H9 (cell line): ENCODE measurements at places on chromosomes 11 and 22. TPM values are rescaled to one million over a fixed set of nuclear protein-coding genes. Genes with fewer than 3 reads are reported as not detected.

DNA sequence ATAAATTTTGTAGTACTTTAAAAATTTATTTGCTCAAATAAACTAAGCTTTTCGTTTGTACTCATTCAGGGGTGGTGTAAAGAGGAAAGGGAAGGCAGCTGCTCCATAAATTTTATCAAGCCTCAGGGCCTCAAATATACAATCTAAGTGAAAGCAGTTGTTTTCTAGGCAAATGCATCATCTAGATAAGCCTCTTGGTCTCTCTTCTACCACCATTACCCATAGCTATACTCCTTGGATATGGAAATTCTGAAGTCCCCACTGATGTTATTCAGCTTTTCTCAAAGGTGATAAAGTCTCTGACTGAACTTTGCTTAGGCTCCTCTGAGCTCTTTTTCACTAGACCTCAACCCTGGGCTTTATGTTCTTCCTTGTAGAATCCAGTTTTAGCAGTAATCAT, 1313.1 kb downstream of the JRKL start:
- H3K27me3 ChIP-seq, result no peaks in the 10 kb centered on the region
- DNase-seq, result no peak
- no peak overlapping the region for H3K4me3 ChIP-seq
- no peaks in the 10 kb centered on the region for H3K36me3 ChIP-seq

DNA sequence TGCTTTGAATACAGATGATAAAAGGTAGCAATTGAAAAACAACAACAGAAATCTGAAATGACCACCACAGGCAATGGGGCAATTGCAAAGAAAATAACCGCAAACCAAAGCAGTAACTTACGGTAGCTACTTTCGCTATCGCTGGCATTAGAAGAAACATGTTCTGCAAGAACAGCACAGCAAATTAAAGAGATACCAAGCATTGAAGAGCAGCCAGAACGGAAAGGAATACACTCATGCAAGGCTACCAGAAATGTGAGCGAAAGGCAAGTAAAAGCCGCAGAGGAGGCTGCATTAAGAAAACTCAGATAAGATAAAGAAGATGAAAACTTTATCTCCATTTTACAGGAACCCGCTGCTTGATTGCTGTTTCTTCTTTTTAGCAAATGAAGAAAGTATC, 194.1 kb upstream of the CCDC90B start:
- no peak for DNase-seq
- H3K36me3 ChIP-seq, result no peaks in the 10 kb centered on the region
- H3K4me1 ChIP-seq, result peaks cover under 1% of the 10 kb centered on the region; the same call in 1 of the 2 replicates
- no peak overlapping the region for H3K27ac ChIP-seq
- H3K27me3 ChIP-seq, result no peaks in the 10 kb centered on the region

SH3BP1 gene
- 33.6 and 35.1 TPM in 2 replicates for total RNA-seq

DNA sequence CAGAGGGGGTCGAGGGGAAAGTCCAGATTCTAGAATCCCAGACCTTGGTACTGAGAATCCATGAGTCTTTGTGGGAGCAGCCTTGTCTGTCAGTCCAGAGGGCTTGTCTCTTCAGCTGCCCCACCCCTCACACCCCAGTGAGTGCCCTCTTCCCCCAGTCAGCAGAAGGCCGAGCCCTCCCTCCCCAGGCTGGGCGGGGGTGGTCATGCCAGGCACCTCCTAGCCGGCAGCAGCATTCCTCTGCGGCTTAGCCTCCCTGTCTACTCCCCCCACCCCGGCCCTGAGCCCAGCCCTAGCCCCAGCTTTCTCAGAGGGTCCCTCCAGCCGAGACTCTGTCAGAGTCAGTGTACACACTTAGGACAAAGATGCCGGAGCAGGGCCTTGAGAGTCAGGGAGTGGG, 4.6 kb downstream of the SOX10 start:
- DNase-seq, result no peak
- no peaks in the 10 kb centered on the region for H3K4me1 ChIP-seq
- H3K4me3 ChIP-seq, result no peak overlapping the region
- peaks cover 1% of the 10 kb centered on the region; the same call in 1 of the 2 replicates for H3K27me3 ChIP-seq
- H3K27ac ChIP-seq, result no peak overlapping the region

OTOG gene
- 0.35 and 0.86 TPM in 2 replicates for total RNA-seq

DNA sequence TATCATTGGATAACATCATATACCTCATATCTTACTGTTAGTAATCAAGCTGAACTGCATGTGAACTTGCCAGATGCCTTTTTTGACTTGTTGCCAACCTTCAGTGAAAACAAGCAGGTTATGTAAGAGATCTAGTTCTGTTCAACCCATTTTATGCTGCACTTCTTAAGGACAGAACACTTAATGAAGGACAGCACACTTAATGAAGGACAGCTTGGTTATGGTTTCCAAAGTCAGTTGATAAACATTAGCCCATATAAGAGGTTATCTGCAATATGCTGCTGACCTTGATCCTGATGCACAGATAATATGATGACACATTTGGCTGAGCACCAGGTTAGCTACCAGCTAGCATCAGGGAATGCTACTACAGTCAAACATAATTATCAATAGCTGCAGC, 358.7 kb upstream of the PDGFD start:
- no peak overlapping the region for H3K4me3 ChIP-seq
- DNase-seq, result no peak
- H3K27ac ChIP-seq, result no peak overlapping the region

- no peak overlapping the region for H3K27ac ChIP-seq
- no peaks in the 10 kb centered on the region for H3K36me3 ChIP-seq
- H3K4me1 ChIP-seq, result no peaks in the 10 kb centered on the region
- no peak overlapping the region for H3K4me3 ChIP-seq
- no peaks in the 10 kb centered on the region for H3K27me3 ChIP-seq
Measured at GRCh38 chr11:119847853-119848252, 118.9 kb upstream of the NECTIN1 start.

GRCh38 chr11:20049231-20049630, 111.0 kb downstream of the DBX1 start:
- peaks cover 49% of the 10 kb centered on the region for H3K36me3 ChIP-seq
- peaks cover 16% of the 10 kb centered on the region; the same call in 1 of the 2 replicates for H3K4me1 ChIP-seq
- no peak overlapping the region for H3K4me3 ChIP-seq
- H3K27me3 ChIP-seq, result no peaks in the 10 kb centered on the region

ZP1 gene
- total RNA-seq, result not detected in 2 replicates

DNA sequence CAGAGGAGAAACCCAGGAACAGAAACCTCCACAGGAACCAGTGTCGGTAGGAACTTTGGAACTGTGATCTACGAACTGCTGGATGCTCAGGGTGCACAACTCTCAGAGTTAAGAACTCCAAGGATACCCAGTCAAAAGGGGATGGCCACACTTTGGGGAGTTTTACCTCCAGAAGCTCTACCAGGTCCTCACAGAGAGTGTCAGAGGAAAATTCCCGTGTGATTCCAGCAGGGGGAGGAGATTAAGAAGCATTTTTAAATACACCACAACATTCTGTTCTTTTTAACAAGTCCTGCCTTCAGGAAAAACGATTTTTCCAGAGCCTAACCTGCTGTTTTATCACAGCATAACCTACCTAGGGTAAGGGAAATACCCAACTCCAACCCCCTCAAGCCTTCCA, 104.0 kb downstream of the SOX6 start:
- H3K27me3 ChIP-seq, result no peaks in the 10 kb centered on the region
- H3K27ac ChIP-seq, result no peak overlapping the region
- H3K36me3 ChIP-seq, result peaks cover 6% of the 10 kb centered on the region

DNA sequence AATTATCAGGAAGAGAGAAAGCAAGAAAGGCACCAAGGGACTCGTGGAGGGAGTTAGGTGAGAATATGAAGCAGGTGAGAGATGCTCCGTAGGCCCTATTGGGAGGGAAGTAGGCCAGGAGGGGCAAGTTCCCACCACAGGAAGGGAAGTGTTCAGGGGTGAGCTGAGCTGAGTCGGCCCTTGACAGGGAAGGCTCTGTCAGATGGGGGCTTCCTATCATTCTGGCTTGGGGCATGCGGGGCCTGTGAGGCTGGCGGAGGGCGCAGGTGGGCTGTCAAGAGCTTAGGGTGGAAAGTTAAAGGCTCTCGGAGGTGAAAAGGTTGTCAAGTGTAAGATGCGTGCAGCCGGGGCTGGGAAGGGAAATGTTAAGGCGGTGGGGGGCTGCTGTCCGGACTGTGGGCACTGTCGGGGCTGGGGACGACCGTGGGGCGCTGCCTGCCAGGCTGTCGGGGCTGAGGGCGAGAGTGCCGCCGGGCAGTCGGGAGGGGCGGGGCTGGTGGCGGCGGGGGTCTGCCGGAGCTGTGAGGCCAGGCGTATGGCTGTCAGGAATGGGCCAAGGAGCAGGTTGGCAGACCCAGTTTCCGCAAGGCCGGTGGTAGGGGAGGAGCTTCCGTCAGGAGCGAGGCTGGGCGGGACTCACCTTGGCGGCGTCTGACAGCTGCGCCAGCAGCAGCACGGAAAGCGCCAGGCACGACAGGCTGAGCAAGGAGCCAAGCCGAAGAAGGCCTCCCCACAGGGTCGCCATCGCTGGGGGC, 496 bp downstream of the TMEM9B start:
- H3K36me3 ChIP-seq, result no peaks in the 10 kb centered on the region
- peak overlapping the region; percentile 96 for H3K4me3 ChIP-seq
- no peaks in the 10 kb centered on the region for H3K27me3 ChIP-seq

DNA sequence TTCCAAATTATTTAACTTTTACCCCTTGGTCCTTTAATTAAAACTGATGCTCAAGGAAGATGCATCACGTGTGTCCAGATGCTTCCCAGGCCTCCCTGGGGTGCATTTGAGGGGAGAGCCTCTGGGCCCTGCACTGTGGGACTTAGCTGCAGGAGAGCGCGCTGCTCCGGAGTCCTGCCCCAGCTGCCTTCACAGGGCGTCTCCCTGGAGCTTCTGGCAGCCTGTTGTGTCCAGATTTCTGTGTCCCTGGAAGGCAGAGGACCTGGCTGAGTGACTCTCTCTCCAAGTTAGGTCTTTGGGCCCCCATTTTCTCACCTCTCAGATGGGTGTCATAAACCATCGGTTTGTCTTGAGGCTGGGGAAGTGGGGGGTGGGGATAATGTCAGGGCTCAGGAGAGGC, 3.0 kb downstream of the ARHGAP8 start:
- peaks cover 12% of the 10 kb centered on the region; the same call in 1 of the 2 replicates for H3K4me1 ChIP-seq
- DNase-seq, result no peak
- H3K27ac ChIP-seq, result no peak overlapping the region
- peak overlapping the region; percentile 40; the same call in 1 of the 3 replicates for H3K4me3 ChIP-seq

- no peak for DNase-seq
- no peak overlapping the region for H3K27ac ChIP-seq
- H3K27me3 ChIP-seq, result no peaks in the 10 kb centered on the region
- H3K4me1 ChIP-seq, result peaks cover 2% of the 10 kb centered on the region; the same call in 1 of the 2 replicates
- no peak overlapping the region for H3K4me3 ChIP-seq
- peaks cover 1% of the 10 kb centered on the region; the same call in 2 of the 3 replicates for H3K36me3 ChIP-seq
Measured at GRCh38 chr11:85096939-85097338, 530.2 kb downstream of the DLG2 start.

GRCh38 chr22:48779661-48780596, 1047.7 kb downstream of the BRD1 start:
- peaks cover 11% of the 10 kb centered on the region; the same call in 1 of the 2 replicates for H3K36me3 ChIP-seq
- peaks cover 4% of the 10 kb centered on the region; the same call in 1 of the 2 replicates for H3K4me1 ChIP-seq
- DNase-seq, result no peak
- no peak overlapping the region for H3K27ac ChIP-seq

DNA sequence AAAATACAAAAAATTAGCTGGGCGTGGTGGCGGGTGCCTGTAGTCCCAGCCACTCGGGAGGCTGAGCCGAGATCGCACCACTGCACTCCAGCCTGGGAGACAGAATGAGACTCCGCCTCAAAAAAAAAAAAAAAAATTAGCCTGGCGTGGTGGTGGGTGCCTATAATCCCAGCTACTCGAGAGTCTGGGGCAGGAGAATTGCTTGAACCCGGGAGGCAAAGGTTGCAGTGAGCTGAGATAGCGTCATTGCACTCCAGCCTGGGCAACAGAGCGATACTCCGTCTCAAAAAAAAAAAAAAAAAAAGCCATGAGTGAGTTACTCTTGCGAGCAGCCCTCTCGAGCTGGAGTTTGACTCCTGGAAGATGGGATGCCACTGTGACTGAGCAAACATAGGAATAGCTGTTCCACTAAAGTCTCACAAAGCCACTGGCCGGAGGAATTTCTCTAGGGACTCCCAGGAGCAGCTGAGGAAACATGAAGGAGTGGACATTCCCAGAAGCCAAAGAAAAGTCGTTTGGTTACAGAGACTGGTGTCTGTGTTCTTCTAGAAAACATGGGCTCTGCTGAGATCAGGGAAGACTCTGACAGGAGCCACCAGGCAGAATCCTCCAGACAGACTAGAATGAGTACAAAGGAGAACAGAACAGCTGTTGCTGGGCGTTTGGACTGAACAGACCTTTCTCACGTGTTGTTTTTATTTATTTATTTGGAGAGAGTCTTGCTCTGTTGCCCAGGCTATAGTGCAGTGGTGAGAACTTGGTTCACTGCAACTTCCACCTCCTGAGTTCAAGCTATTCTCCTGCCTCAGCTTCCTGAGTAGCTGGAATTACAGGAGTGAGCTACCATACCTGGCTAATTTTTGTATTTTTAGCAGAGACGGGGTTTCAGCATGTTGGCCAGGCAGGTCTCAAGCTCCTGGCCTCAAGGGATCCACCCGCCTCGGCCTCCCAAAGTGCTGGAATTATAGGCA, 32.4 kb upstream of the MYH9 start:
- H3K4me3 ChIP-seq, result no peak overlapping the region
- no peaks in the 10 kb centered on the region for H3K4me1 ChIP-seq
- no peaks in the 10 kb centered on the region for H3K36me3 ChIP-seq
- no peak for DNase-seq
- H3K27me3 ChIP-seq, result no peaks in the 10 kb centered on the region

DNA sequence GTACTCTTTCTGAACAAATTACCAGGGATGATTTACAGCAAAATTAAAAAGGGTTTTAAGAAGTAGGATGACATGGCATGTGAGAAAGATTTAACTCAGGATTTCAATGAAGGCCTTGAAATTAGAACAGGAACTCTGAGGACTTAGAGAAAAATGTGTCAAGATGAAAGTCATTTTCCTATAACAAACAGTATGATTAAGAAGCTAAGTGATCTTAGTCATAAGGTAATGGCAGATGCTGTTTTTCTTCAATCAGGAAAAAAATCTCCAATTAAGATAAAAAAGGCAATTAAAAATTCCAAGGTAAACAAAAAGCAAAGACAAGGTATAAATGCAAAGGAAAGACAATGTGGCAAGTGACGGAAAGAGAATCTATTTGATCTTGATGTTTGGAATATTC, 73.5 kb downstream of the GAB2 start:
- no peaks in the 10 kb centered on the region for H3K4me1 ChIP-seq
- no peak for DNase-seq
- no peak overlapping the region for H3K4me3 ChIP-seq

C11orf97 gene
- not detected in 2 replicates for total RNA-seq

DNA sequence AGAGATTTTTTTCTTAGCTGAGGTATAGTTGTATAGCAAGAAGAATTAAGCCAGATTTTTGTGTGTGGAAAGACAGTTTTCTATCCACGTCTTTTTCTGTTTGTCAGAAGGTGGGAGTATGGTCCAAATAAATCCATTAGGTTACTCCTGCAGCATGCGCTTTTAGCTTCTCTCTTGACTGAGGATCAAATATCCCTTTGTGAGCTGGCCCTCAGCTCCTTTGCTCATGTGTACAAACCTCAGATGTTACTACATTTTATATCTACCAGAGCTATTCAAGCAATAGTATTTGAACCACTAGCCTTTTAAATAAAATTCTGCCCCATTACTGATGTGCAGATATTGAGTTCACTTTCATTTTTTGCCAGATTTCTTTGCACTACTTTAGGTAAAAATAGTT, 8.8 kb upstream of the SIDT2 start:
- H3K27ac ChIP-seq, result no peak overlapping the region
- H3K4me3 ChIP-seq, result no peak overlapping the region
- no peak for DNase-seq
- no peaks in the 10 kb centered on the region for H3K27me3 ChIP-seq

NCR3LG1 gene
- total RNA-seq, result 0.94 and 1.4 TPM in 2 replicates
